ENCODE measurements at places on chromosomes 12 and 14.
A peak's percentile ranks its signal among the peaks of the same experiment; 100 is the strongest.

GRCh38 chr12:118741194-118741593 lies 240.1 kb upstream of the SRRM4 start:
- no peak for DNase-seq

GRCh38 chr12:92341065-92341668 lies 195.5 kb upstream of the BTG1 start:
- peak; percentile 65 for DNase-seq

GRCh38 chr12:80714846-80715245 lies 1.9 kb upstream of the MYF5 start:
- DNase-seq: no peak

DNA sequence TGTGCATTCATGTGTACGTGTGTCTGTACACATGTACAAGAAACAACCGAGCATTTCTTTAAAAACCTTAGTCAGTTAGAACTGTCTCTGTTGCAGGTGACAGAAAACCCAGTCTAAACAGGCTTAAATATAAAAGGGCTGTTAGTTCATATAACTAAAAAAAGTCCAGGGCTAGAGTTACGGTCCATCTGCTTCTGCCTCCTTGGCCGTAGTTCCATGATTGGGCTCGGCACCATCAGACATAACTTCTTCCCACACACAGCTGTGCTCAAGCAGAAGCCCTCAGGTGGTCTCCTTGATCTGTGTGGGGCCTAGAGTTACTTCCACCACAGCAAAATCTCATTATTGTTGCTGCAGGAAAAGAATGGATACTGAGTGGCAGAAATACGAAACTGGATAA lies 34.6 kb downstream of the CKB start:
- no peak for DNase-seq

DNA sequence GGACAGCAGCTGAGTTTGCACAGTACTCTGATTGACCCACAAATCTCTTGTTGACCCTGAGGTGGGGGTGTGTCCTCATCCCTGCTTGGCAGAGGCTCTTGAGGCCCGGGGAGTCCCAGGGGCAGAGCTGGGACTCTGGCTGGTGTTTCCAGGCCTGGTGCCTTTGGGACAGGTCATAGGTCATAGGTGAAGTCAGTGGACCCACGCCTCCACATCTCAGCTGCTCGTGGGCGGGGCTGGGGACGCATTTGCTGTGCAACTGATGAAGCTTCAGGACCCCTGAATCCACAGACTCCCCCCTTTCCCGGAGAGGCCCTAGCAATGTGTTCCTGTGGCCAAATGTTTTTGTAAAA lies 408 bp upstream of the CACNA2D4 start:
- peak; percentile 3 for DNase-seq

DNA sequence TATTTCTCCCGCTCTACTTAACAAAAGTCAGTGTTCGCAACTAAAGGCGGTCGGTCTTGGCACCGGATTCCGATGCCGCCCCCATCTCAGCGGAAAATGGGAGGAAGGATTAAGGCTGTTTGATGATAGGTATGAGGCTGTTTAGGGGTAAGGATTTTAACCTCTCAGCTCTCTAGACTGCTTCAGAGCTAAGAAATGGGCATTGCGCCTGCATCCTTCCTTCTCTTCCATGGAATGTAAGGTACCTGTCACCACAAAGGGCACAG lies 1.4 kb downstream of the COCH start:
- DNase-seq: no peak

GRCh38 chr12:27453421-27453820 lies 6.9 kb downstream of the SMCO2 start:
- DNase-seq: no peak

DNA sequence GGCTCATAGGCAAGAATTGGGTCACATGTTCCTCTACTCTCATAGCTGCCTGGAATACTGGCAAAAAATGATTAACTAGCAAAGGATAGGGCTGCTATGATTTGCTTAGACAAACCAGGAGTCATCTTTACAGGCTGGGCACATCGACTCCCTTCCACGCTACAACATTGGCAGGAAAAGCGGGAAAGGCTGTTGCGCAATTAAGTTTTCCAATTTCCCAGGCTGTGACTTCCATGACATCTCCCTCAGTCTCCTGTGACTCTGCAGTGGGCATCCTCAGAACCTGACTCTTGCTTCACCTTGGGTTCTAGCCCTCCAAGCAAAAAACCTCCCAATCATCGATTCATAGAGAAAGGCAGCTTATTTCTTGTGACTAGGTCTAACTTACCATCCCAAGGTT lies 184.5 kb upstream of the E2F7 start:
- no peak for DNase-seq

DNA sequence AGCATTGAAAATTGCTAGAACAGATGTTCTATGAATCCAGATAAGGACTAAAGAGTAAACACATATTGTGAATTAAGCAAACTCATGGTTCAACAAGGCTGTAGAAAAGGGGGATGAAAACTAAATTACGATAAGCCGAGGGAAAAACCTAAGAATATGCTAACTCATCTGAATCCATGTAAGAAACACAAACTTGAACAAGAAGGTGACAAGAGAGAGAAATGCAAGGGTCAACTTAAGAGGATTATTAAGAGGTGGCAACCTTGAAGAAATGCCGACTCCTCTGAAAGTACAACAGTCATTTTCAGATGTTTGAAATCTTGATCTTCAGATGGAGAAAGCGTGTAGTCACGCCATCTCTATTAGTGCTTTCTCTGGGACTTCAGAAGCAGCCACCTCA lies 128.6 kb downstream of the TTC7B start:
- DNase-seq: no peak

- no peak for DNase-seq
Observed at GRCh38 chr12:79954037-79954610, 19.2 kb upstream of the PPP1R12A start.

DNA sequence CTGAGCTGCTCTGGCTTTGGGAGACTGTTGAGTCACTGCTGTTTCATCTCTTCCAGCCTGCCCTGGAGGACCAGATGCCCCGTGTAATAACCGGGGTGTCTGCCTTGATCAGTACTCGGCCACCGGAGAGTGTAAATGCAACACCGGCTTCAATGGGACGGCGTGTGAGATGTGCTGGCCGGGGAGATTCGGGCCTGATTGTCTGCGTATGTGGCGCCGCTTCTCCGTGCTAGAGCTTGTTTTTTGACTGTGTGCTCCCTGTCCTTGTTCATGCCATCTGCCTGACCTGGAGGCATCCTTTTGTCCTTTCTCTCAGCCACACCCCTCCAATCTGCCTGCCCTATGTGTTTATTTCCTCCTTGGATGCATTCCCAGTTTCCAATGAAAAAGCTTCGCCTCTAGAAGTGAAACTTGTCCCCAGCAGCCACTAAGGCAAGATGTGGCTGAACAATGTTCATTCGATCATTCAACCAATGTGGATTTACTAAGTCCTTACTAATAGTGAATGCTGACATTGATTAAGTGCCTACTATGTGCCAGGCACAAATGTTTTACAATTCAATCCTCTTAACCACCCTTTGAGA lies 98.6 kb downstream of the NT5DC3 start:
- DNase-seq: no peak

GRCh38 chr12:3150931-3151835 lies 74.0 kb downstream of the TSPAN9 start:
- no peak for DNase-seq

DNA sequence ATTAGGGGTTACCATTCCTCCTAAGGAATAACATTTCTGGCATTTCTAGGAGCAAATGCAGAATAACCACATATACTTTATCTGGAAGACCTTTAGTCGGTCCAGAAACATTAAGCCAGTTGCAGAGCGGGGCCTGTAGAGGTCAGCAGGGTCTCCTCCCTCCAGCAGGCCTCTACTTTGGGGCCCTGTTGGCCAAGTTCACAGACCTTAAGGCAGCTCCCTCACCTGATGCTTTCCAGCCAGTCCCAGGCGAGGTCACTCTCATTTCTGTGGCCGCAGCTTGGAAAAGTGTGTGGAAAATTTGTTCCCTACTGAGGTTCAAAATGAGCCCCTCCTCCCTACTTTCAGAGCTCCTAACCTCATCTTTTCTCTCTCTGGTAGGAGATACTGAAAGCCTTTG lies 74.1 kb downstream of the ESR2 start:
- no peak for DNase-seq

GRCh38 chr14:22491683-22492621 lies 97.1 kb downstream of the DAD1 start:
- DNase-seq: no peak

- DNase-seq: peak; percentile 21
Observed at GRCh38 chr12:112183141-112184021, 58.0 kb downstream of the TRAFD1 start.

GRCh38 chr12:5201554-5202218 lies 158.0 kb downstream of the KCNA5 start:
- DNase-seq: peak; percentile 84

DNA sequence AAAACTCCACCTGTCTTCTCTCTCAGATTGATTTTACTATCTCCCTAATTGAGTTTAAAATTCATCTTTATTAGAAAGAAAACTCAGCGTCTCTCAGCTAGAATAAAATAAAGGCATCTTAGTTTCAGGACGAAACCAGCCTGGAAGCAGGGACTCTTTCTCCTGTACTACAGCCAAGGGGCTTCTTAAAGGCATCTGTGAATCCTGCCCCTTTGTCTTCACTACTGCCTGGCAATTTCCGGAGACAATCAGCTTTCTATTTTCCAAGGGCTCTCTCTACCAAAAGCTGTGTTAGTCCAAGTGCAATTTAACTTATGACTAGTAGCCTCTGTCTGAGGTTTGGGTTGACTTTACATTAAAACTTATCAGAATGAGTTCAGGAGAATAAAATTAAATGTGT lies 623.3 kb upstream of the FOXG1 start:
- DNase-seq: no peak

- DNase-seq: no peak
Observed at GRCh38 chr12:114414866-114415524, 9.1 kb upstream of the TBX5 start.

- no peak for DNase-seq
Observed at GRCh38 chr12:27095346-27095745, 13.0 kb upstream of the C12orf71 start.

DNA sequence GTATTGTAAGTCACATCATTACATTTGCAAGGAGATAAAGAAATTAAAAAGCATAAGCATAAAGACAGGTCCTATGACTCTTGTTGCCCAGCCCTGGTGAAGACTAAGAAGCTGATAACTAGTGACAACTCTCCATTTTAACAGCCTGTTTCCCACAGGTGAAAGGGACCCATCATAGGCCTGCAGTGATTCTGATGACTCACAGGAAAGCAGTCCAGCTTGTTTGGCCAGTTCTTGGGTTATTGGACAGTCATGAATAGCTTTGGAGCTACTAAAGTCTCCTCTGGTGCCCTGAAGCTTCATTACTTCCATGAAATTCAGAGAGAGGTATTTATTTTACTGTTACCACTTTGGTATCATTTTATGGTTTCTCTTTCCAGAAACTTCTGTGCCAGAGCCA lies 55.5 kb upstream of the DYRK2 start:
- DNase-seq: no peak

DNA sequence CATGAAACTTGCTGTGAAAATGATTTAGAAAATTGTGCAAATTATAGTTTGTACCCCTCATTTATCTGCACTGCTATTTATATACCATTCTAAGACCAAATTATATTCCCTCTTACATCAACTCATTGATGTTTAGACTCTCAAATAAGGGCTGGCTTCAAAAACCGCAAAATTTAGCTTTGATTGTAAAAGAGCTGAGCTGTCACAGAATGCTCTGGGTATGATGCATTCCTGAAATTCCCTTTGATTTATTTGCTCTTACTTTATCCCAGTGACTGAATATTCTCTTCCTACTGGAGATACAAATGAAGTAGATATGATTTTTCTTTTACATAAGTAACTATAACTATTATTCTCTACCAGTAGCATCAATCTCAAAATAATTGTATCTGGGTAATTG lies 78.0 kb upstream of the TMTC2 start:
- no peak for DNase-seq

All from SK-N-DZ (cell line).